ENCODE measurements at places on chromosomes 11 and 22.

DNA sequence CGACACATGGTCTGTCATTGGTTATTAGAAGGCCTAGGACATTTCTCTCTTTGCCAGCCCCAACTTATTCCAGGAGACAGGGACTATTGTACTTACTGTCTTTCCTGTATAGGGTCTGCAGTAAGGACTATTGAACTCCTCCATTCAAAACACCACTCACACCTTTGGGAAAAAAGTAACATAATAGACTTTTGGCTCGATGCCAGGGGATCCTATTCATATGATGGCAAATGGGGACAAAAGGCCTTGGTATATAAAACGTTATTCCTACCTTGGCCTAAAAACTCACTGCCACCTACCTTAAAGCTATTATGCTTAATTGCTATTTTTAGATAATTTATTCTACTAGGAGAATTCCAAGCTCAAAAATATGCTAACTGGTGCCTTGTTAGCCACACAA, 6.3 kb upstream of the NDUFC2 start:
- DNase-seq: no peak

GRCh38 chr11:84687433-84687832, 939.7 kb downstream of the DLG2 start:
- DNase-seq: no peak

DNA sequence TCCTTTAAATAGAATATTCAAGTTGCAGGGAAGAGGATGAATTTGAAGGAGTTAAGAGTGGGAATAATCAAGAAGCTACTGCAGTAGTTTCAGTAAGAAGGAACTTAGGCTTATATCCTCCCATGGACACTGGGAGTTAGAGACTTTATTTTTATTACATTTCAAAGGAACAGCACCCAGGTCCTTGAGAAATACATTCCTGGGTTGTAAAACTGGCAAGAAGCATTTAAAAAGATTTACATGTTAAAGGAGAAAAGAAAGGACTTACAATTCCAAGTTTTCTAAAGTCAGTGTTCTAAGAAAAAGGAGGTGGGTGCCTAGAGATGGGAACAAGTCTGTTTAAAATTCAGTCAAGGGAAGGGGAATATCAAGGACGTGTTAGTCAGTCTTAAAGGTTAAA, 306.9 kb downstream of the JRKL start:
- DNase-seq: no peak

DNA sequence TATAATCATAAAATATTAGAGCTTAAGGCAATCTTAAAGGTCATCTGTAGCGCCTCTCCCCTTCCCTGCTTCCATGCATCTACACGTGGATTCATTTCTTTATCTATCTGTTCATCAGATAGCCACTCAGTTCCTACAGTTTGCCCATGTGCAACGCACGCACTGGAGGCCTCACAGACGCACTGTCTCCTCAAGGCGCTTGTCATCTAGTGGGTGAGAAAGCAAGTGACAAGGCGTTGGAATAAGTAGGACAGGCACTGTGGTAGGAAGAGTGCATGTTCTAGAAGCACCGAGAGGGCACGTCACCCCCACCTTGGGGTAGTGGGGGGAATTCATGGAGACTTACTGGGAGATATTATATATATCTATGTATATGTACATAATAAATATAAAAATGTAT, 20.8 kb upstream of the JAM3 start:
- no peak for DNase-seq

DNA sequence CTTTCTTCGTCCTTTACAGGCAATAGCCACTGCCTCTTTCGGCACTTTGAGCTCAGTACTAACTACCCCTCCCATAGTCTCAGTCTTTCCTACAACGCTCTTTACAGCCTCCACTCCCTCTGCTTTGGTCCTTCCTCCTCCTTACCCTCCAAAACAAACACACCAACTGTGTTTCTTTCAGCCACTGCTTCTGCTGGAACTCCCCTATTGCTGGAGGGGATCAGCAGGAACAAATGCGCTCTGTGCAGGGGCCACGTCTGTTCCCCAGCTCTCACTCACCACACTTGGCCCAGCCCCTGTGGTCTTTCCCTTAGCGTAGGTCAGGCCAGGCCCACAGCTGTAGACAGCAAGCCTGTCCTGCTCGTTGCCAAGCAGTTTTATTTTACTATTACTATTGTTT, 42.3 kb downstream of the PC start:
- no peak for DNase-seq

DNA sequence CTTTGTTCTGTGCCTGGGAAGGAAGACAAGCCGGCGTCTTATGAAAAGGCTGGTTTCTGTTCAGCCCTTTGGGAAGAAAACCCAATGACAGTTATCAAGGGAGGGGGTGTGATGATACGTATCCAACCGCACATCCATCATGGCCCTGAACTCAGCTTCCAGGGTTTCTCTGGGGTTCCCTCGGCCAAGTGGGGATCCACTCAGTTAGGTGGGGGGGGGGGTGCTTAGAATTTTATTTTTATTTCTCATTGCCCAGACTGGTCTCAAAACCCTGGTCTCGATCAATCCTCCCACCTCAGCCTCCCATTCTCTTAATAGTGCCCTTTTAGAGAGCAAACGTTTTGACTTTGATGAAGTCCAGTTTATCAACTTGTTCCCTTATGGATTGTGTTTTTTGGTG, 25.7 kb downstream of the KCNQ1 start:
- DNase-seq: no peak

- DNase-seq: no peak
These were observed 166.0 kb upstream of the RASSF10 start for GRCh38 chr11:12842933-12843636.

DNA sequence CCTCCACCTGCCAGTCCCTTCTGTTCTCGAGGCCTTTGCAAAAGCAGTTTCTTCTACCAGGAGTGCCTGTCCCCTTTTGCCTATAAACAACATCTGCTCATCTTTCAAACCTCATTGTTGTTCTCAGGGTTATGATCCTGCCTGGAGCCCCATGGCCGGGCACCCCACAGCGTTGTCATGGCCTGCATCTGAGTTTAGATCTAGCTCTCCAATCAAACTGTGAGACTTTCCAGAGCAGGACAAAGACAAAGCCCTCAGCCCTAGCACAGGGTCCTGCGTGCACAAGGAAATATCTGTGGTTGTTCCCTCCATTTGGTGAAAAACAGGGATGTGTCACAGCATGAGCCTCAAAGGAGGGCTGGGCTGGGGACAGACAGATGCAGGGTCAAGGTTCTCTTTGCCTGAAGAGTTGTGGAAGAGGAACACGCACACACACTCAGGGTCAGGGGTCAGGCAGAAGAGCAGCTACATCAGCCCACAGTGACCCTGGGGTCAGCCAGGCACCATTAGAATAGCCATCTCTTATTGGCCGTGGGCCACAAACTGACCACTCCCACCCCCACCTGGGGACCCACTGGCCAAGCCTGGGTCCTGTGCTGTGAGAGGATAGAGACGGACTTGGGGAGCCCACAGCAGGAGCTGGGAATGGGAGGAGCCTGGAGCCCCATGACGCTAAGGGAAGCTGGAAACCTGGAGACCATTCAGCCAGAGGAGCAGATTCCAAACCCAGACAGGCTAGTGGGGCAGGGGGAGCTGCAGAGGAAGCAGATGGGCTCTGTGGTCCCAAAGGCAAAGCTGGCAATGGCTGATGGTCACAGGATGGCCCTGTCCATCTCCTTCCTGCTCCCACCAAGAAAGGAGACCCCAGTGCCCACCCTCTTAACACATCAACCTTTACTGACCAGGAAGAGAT, 99.4 kb downstream of the PDE2A start:
- DNase-seq: no peak

GRCh38 chr22:24515027-24515338, 19.9 kb downstream of the UPB1 start:
- no peak for DNase-seq

GRCh38 chr11:114594703-114595102, 883 bp downstream of the NXPE4 start:
- DNase-seq: no peak

DNA sequence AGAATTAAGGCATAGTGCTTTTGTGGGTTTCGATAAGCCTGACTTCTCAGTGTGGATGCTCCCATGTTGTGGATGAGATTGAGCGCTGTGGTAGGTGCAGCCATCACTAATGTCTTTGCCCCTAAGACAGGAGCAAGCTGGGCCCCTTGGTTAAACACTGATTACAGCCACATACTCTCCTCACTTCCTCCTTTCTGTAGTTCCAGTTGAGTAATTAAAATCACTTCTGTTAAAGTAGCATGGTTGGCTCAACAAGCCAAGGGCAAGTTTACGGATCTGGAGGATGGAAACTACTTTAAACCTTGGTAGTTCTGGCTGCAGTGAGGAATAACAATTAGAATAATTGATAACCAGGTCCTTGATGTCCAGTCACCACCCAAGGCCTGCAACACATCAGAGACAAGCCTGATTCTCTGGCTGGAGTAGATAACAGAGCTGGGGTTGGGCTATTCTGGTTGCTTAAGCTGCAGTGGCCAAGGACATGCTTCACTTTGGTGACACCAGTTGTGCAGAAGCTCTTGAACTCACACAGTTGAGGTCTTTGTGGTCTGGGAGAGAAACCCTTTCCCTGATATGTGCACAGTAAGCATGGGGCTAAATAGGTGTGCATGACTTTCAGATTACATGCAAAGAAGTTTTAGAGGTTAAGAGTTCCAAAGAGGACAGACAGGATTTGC, 81.3 kb downstream of the KIRREL3 start:
- DNase-seq: no peak

DNA sequence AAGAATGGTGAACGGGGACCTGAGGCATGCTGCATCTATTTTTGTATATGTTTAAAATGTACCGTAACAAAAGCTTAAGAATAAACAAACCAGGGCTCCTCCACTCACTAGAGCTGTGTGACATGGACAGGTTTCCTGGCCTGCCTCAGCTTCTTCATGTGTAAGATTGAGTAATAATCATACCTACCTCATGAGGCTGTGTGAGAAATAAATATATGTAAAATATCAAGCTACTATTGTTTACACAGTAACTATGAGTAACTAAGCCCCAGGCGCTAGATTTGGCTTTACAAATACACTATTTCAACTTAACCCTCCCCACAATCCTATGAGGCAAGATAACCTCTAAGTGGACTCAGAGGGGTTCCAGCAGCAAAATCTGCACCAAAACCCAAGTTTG, 66.4 kb downstream of the SMCO4 start:
- no peak for DNase-seq

DNA sequence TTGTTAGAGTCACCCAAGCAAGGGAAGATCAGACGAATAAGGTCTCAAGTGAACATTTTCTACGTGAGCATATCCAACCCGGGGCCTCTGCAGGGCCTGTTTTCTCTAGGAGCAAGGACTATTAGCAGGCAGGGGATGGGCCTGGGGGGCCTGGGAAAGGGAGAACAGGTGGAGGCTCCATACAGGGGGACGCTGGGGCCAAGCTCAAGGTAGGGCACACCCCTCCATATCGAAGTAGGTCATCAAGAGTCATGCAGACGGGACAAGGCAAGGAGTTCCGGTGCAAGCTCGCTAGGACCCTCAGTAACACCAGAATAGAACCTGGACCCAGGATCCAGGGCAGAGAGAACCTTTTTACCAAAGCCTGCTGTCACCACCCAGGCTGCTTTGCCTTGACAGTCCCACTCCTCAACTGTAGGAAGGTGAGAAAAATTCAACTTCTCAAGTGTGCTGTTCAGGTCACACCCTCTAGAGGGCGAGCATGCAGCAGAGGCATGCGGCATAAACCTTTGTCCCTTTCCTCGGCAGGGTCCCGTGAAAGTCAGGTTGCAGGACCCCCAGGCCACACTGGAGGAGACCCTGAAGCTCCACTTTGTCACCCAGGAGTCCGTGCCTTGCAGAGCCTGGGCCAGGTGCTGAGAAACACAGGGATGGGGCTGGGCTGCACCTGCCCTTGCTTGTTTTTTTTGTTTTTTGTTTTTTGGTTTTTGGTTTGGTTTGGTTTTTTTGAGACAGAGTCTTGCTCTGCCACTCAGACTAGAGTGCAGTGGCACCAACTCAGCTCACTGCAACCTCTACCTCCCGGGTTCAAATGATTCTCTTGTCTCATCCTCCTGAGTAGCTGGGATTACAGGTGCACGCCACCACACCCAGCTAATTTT, 8.6 kb upstream of the APOBEC3B start:
- DNase-seq: no peak

DNA sequence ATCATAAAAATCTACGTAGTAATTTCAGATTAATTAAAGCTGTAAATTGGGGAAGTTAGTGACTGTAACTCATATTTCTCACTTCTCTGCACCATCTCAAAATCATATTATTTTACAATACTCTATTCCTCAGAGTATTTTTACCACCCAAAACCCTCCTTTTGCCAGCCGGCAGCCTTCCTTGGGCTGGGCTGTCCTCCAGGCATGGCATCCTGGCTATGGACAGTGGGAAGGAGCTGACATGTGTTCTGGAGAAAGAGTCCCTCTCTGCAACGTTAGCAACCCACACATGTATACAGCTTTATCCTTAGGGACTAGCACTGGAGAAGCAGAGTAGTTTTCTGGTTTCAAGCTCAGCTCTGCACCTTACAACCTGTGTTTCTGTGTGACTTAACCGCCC, 86.8 kb downstream of the DSCAML1 start:
- no peak for DNase-seq

- DNase-seq: no peak
These were observed 176.2 kb upstream of the NECTIN1 start for GRCh38 chr11:119905162-119905561.

- DNase-seq: no peak
These were observed 236.6 kb downstream of the GRIK4 start for GRCh38 chr11:120747850-120748814.

DNA sequence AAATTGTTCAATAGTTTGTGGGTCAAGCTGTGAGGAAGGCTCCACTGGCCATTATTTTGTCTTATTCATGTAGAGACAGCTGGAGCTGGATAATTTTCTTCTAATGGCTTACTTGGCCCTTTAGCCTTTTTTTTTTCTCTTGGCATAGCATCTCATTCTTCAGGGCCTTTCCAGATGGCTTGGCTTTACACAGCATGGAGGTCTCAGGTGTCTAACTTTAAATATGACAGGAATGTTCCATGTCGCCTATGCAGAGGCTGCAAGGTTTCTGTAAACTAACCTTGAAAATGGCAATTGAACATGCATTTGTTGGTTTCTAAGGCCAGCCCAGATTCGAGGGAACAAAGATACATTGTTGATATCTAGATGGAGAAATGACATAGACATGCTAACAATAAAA, 247.9 kb upstream of the CNTN5 start:
- no peak for DNase-seq

DNA sequence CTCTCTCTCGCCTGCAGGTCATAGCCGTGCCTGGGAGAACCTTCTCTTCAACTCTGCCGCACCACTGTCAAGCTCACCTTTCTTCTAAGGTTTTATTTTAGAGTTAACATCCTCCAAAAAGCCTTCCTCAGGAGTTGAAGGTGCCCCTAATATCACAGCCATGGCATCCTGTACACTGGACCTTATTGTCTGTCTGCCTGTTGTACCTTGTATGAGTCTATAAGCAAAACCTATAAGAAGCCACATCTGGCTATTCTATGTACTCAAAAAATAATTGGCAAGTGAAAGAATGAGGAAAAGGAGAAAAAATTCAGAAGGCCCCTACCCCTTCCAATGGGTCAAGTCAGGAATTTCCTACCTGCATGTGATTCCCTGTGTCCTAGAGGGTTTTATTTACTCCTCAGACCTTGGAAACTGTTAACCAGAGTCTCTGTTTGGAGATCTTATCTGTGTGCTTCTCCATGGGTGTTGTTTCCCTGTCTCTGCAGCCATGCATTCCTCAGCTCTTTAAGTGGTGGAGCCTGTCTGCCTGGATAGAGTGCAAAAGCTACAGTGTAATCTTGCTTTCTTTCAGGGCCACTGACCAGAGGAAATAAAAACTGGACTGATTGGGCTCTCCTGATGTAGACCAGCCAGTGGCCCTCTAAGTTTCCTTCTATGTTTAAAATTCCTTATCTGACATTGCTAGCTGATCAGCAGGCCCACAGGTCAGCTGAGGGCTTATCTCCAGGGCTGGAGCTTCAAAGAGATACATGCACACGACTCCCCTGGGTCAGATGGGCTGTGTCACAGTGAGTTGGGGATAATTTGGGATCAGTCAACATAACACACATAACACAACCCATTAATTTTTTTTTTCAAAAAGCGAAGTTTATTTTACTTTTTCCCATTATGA, 37.6 kb upstream of the TMEM135 start:
- DNase-seq: no peak
